MCF 10A (cell line): ENCODE measurements at places on chromosomes 5 and 9. TPM values are rescaled to one million over a fixed set of nuclear protein-coding genes. Genes with fewer than 3 reads are reported as not detected.
A peak's percentile ranks its signal among the peaks of the same experiment; 100 is the strongest.

The BAAT gene
- total RNA-seq = 0.14 and 0.15 TPM in 2 replicates

The PCDHA6 gene
- 1.0 and 1.5 TPM in 2 replicates for total RNA-seq

The OBP2B gene
- not detected in 2 replicates for total RNA-seq

DNA sequence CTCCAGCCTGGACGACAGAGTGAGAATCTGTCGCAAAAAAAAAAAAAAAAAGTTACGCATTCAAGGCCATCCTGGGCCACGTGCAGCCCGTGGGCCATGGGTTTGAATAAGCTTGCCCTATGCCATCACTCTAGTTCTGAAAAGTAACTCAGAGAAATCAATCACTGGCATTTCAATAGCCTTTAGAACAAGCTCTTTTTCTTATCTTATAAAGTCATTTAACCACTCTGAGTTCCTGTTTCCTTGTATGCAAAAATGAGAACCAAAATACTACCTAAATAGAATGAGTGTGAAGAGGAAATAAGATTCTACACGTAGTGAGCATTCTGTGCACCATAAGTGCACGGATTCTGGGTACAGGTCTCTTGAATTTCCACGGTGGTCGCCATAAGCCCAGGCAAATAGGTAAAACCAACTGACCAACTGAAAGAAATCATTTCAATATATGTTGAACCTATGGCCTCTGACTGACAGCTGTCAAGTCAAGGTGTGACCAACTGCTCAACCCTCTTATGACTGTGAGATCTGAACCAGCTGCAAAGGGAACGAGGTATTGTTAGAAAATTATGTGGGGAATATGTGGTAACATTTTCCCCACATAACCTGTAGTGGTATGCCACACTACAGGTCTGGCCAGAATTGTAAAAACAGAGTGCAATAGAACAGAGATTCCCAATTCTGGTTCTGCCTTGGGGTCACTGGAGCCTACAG, 143.9 kb upstream of the LHFPL2 start:
- DNase-seq = no peak

- DNase-seq = peak; percentile 69
Observed at GRCh38 chr5:112551419-112552032, 132.4 kb upstream of the EPB41L4A start.

- peak; percentile 77 for DNase-seq
Observed at GRCh38 chr5:120152472-120152871, 311.6 kb upstream of the PRR16 start.
